ENCODE measurements at places on chromosomes 16 and 17.

GRCh38 chr16:55736671-55737070 is 80.9 kb downstream of the SLC6A2 start:
- H3K36me3 ChIP-seq: no peaks in the 10 kb centered on the region
- peaks cover 61% of the 10 kb centered on the region for H3K27me3 ChIP-seq
- H3K4me3 ChIP-seq: no peak overlapping the region
- no peaks in the 10 kb centered on the region for H3K4me1 ChIP-seq
- DNase-seq: no peak

DNA sequence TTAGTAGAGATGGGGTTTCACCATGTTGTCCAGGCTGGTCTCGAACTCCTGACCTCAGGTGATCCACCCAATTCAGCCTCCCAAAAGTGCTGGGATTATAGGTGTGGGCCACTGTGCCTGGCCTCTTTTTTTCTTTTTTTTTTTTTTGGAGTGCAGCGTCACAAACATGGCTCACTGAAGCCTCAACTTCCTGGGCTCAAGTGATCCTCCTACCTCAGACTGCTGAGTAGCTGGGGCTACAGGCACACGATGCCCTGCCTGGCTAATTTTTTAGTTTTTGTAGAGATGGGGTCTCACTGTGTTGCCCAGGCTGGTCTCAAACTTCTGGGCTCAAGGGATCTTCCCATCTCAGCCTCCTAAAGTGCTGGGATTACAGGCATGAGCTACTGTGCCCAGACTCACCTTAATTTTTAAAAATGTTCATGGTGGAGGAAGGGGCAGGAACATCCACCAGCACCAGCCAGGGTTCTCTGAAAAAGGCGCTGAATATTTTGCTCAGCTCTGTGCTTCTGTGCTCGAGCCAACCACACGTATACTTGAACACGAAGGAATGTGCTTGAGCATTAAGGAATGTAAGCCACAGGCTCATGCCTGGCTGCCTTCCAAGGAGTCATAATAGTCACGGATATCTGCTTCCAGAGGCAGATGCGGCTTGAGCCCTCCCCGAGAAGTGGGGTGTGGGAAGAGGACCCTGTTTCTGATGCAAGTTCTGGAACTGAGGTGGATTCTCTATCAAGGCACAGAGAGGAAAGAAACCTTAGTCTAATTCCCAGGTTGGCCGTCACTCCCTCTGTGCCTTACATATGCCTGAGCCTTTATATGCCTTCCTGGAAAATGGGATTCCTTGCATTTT is 65.5 kb upstream of the CREBBP start:
- H3K4me1 ChIP-seq: peaks cover 18% of the 10 kb centered on the region
- no peak overlapping the region for H3K27ac ChIP-seq
- H3K4me3 ChIP-seq: no peak overlapping the region
- no peaks in the 10 kb centered on the region for H3K36me3 ChIP-seq
- H3K27me3 ChIP-seq: no peaks in the 10 kb centered on the region

DNA sequence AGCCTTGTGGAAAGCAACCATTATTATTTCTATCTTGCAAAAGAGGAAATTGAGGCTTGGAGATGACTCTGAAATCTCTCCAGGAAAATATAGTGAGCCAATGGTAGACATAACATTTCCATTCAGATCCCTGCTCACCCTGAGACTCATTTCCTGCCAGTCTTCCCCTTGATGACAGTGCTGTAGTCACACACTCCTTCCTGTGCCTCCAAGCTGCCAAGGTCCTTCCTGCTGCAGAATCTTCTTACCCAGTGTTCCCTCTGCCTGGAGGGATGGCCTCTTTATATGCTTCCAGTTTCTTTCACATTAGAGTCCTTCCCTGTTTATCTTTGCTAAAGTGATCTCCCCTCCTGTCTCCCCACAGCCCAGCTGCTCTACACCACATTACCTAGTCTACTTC is 648.1 kb downstream of the TOX3 start:
- no peak overlapping the region for H3K27ac ChIP-seq
- no peaks in the 10 kb centered on the region for H3K27me3 ChIP-seq
- H3K4me3 ChIP-seq: no peak overlapping the region
- no peak for DNase-seq
- no peaks in the 10 kb centered on the region for H3K4me1 ChIP-seq

GRCh38 chr16:57871456-57871855 is 69.2 kb upstream of the KIFC3 start:
- no peak overlapping the region for H3K4me3 ChIP-seq
- no peaks in the 10 kb centered on the region for H3K36me3 ChIP-seq
- no peaks in the 10 kb centered on the region for H3K4me1 ChIP-seq
- no peak overlapping the region for H3K27ac ChIP-seq

All from heart right ventricle (tissue), 16 donors.